ENCODE measurements at places on chromosomes 4 and X. TPM values are rescaled to one million over a fixed set of nuclear protein-coding genes. Genes with fewer than 3 reads are reported as not detected.

GRCh38 chrX:57674861-57675260 lies 5.2 kb downstream of the NLRP2B start:
- DNase-seq: no peak
- H3K4me1 ChIP-seq: no peaks in the 10 kb centered on the region
- no peak overlapping the region for H3K27ac ChIP-seq
- no peaks in the 10 kb centered on the region for H3K36me3 ChIP-seq
- no peaks in the 10 kb centered on the region for H3K27me3 ChIP-seq
- no peak overlapping the region for H3K4me3 ChIP-seq

DNA sequence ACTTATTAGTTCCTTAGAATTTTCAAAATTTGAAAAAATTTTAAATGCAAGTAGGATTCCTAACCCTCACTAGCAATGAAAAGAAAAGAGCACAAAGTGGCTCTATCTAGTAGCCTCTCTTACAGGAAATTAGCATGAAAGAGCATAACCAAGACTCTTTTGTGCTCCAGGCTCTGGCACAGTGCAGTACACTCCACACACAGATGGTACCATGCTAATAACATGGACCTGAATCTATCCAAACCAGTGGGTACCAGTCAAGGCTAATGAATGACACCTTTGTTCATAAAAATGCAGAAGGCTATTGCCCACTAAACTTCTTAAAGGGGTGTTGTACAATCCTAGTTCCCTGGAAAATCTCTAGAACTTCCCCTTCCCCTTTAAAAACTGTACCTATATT lies 119.0 kb downstream of the MANBA start:
- no peak for DNase-seq
- H3K4me1 ChIP-seq: no peaks in the 10 kb centered on the region
- no peak overlapping the region for H3K27ac ChIP-seq
- H3K27me3 ChIP-seq: no peaks in the 10 kb centered on the region

DNA sequence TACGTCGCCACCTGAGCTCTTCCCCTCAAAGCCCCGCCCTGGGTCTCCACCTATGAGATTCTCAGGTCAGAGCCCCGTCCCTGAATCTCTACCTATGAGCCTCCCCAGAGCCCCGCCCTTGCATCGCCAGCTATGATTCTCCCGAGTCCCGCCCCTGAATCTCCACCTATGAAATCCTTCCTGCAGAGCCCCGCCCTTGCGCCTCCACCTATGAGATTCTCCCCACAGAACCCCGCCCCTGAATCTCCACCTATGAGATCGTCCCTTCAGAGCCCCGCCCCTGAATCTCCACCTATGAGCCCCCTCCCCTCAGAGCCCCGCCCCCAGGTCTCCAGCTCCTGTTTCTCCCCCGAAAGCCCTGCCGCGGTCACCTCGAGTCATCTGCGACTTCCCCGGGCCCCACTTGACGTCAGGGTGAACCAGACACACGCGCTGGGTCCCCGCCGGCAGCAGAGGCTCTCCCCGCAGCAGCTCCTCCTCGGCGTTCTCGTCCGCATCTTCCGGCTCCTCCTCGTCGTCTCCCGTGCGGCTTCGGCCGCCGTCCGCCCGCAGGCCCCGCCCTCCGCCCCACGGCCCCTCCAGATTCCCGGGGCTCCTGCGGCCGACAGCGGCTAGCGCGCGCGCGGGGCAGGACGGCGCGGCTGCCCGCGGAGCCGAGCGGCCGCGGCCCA lies 393 bp downstream of the GTPBP6 start:
- DNase-seq: peak; percentile 100
- peaks cover 31% of the 10 kb centered on the region for H3K4me1 ChIP-seq
- H3K36me3 ChIP-seq: peaks cover 29% of the 10 kb centered on the region
- peak overlapping the region; percentile 99 for H3K27ac ChIP-seq
- peak overlapping the region; percentile 98 for H3K4me3 ChIP-seq

DNA sequence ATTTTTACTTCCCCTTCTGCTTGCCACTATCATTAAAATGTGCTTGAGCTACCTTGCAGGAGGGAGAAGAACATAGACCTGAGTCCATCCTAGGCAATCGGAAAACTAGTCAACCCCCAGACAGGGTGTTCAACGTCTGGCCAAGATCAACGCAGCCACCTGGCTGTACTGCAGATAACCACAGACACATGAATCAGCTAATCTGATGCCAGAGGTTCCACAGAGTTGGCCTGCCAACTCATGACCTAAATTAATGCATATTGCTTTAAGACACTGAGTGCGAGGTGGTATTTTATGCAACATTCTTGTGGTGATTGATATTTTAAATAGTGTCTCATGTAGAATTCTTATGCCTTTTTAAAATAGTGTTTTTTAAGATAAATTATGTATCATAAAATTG lies 1283.8 kb upstream of the PABPC4L start:
- no peak overlapping the region for H3K27ac ChIP-seq
- H3K36me3 ChIP-seq: no peaks in the 10 kb centered on the region
- no peak for DNase-seq
- no peak overlapping the region for H3K4me3 ChIP-seq

GRCh38 chrX:130825525-130825924 lies 77.5 kb downstream of the ENOX2 start:
- H3K4me1 ChIP-seq: no peaks in the 10 kb centered on the region
- H3K4me3 ChIP-seq: no peak overlapping the region
- no peaks in the 10 kb centered on the region for H3K36me3 ChIP-seq
- no peak overlapping the region for H3K27ac ChIP-seq
- H3K27me3 ChIP-seq: no peaks in the 10 kb centered on the region

DNA sequence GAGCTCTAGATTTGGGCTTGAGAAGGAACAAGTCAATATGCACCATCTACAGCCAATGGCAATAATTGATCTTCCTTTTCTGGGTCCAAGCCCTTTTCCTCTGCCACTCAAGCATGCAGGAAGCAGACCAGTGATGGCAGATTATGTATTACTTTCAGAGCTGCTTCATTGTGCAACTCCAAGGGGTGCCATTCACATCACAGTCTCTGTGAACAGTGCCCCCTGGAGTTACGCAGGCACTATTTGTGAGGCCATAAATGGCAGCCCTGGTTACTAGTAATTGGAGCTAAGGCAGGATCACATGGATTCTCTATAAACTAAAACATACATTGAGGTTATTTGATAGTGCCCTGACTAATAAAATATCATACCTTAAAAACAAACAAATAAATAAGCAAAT lies 313.4 kb upstream of the SLC7A11 start:
- H3K4me1 ChIP-seq: no peaks in the 10 kb centered on the region
- H3K27me3 ChIP-seq: no peaks in the 10 kb centered on the region
- no peak for DNase-seq
- no peak overlapping the region for H3K4me3 ChIP-seq
- no peak overlapping the region for H3K27ac ChIP-seq

- H3K27me3 ChIP-seq: no peaks in the 10 kb centered on the region
- H3K36me3 ChIP-seq: no peaks in the 10 kb centered on the region
- H3K4me1 ChIP-seq: peaks cover 46% of the 10 kb centered on the region
- peak overlapping the region; percentile 83 for H3K27ac ChIP-seq
Measured at GRCh38 chr4:10006231-10006600, 15.1 kb downstream of the SLC2A9 start.

DNA sequence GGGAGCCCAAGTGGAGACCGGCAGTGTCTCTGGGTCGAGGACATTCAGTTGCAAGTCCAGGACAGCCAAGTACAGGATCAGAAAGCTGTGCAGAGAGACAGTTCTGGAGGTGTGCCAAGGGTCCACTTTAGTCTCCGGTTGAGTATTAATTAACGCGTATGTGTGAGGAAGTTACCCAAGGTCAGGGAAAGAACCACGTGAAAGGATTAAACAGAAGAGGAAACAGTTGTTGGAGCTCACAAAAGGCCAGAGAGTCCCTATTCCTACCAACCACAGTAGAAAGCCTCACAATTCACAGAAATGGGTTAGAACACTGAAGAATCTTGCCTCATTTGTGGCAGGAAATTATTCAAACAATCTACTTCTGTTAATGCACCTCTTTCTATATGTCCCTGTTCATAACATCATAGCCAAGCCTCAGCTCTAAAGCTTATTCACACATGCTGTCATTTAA lies 17.9 kb upstream of the NSUN7 start:
- H3K4me3 ChIP-seq: no peak overlapping the region
- peaks cover 3% of the 10 kb centered on the region for H3K4me1 ChIP-seq
- H3K36me3 ChIP-seq: no peaks in the 10 kb centered on the region
- H3K27me3 ChIP-seq: no peaks in the 10 kb centered on the region

DNA sequence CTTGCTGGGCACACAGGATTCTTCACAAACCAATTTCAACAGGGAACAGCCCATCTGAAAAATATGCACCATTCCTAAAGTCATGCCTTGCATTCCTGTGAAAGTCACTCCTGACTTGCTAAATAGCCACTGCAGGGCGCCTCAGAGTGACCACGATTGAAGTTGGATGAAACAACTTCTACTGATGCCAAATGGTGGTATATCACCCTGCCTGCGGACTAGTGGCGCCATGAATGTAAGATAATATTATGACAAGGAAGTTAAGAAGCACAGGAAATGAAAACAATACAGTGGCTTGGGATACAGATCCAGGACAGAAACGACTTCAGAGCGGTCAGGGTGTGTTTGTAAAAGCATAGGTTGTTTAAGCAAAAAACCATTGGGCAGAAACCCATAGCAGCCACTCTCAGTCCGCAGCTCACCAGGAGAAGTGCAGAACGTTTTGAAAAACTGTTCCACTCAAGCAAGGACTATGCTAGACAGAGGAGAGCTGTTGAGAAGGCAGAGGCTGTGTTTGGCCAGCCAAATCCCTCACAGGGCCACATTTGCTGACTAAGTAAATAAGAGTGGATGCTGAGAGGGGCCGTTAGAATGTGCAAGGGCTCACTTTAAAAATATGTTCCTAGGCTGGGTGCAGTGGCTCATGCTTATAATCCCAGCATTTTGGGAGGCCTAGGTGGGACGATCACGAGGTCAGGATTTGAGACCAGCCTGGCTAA lies 250.4 kb downstream of the PTTG2 start:
- H3K36me3 ChIP-seq: no peaks in the 10 kb centered on the region
- no peaks in the 10 kb centered on the region for H3K27me3 ChIP-seq
- H3K4me3 ChIP-seq: no peak overlapping the region
- H3K27ac ChIP-seq: peak overlapping the region; percentile 42
- H3K4me1 ChIP-seq: peaks cover 9% of the 10 kb centered on the region
- no peak for DNase-seq

- H3K4me1 ChIP-seq: peaks cover 4% of the 10 kb centered on the region
- peak overlapping the region; percentile 34 for H3K27ac ChIP-seq
- no peaks in the 10 kb centered on the region for H3K36me3 ChIP-seq
- no peaks in the 10 kb centered on the region for H3K27me3 ChIP-seq
Measured at GRCh38 chrX:69285881-69286564, 120.8 kb upstream of the PJA1 start.

GRCh38 chrX:93461060-93461459 lies 212.3 kb downstream of the NAP1L3 start:
- H3K36me3 ChIP-seq: no peaks in the 10 kb centered on the region
- no peaks in the 10 kb centered on the region for H3K27me3 ChIP-seq
- DNase-seq: no peak
- H3K27ac ChIP-seq: no peak overlapping the region

GRCh38 chr4:139774759-139775487 lies 109.3 kb downstream of the MGST2 start:
- no peaks in the 10 kb centered on the region for H3K36me3 ChIP-seq
- peaks cover 3% of the 10 kb centered on the region for H3K4me1 ChIP-seq
- DNase-seq: no peak
- H3K27ac ChIP-seq: no peak overlapping the region
- no peaks in the 10 kb centered on the region for H3K27me3 ChIP-seq
- no peak overlapping the region for H3K4me3 ChIP-seq

DNA sequence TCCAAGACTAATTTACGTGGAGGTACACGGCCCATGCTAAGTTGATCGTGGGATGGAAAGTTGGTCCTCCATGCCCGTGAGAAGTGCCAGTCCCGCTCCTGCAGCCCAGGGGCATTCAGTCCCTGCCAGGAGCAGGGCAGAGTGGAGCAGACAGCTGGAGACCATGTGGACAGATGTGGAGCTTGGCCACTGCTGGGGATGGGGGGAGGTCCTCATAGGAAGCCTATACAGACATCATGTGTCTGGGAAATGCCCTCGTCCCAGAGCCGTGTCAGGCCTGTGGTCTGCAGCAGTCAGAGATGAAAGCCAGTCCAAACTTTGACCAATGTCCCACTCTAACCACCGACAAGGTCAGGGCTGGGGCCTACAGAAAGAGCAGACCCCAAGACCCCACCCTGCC lies 118.4 kb downstream of the CPZ start:
- DNase-seq: no peak
- H3K4me3 ChIP-seq: no peak overlapping the region
- no peaks in the 10 kb centered on the region for H3K4me1 ChIP-seq
- H3K27me3 ChIP-seq: peaks cover 24% of the 10 kb centered on the region
- no peak overlapping the region for H3K27ac ChIP-seq
- no peaks in the 10 kb centered on the region for H3K36me3 ChIP-seq

- H3K4me1 ChIP-seq: peaks cover 26% of the 10 kb centered on the region
- no peak overlapping the region for H3K27ac ChIP-seq
- no peak for DNase-seq
Measured at GRCh38 chr4:85748654-85749053, 273.7 kb downstream of the ARHGAP24 start.

DNA sequence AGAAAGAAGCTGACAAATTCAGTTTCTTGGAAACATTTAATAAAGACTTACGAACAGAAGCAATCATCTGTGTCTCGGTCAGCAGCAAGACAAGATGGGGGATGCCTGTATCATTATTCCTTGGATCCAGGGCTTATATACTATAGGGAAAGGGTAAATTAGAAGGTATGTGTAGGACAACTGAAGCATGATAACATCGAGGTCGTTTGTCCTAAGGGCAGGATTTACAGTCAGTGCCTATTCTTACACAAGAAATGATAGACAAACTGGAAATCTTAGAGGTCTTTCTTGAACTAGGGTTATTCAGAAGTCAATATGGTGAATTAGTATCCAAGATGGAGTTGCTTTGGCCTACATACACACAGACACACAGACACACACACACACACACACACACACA lies 553.0 kb downstream of the STPG2 start:
- DNase-seq: no peak
- H3K4me3 ChIP-seq: no peak overlapping the region
- no peaks in the 10 kb centered on the region for H3K36me3 ChIP-seq

GRCh38 chrX:151984902-151985301 lies 10.4 kb upstream of the GABRE start:
- no peaks in the 10 kb centered on the region for H3K36me3 ChIP-seq
- H3K27me3 ChIP-seq: no peaks in the 10 kb centered on the region
- no peak overlapping the region for H3K27ac ChIP-seq
- no peak for DNase-seq
- peaks cover 11% of the 10 kb centered on the region for H3K4me1 ChIP-seq
- H3K4me3 ChIP-seq: no peak overlapping the region

Gene FRMD7
- total RNA-seq: 0.36 TPM

Gene GSX2
- not detected for total RNA-seq

Gene TEX13C
- total RNA-seq: not detected

Gene SLC9B2
- 5.5 TPM for total RNA-seq

Gene SERPINA7
- total RNA-seq: not detected

Gene MAGEB2
- total RNA-seq: not detected

Gene UGT2B7
- total RNA-seq: 1.5 TPM
